Spinal cord (tissue), 10 donors: ENCODE measurements at places on chromosomes 7 and 10.

GRCh38 chr10:350981-351501 lies 215.8 kb downstream of the ZMYND11 start:
- no peak for DNase-seq

DNA sequence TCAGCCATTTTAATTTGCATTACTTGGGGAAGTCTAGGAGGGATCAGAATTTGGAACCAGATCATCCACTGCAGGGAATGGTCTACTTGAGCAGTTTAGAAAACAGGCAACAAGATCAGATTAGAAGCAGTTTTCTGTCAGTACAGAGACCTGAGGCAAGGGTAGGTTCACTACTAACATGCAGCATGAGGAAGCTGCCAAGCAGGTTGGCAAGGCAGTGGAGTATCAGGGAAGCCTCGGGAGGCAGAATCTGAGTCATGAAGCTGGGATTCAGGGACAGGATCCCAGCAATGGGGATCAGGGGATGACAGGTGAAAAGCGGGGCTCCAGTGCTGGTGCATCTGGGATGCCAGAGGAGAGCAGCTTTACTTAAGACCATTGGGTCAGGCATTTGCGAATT lies 28.1 kb downstream of the ENO4 start:
- DNase-seq: no peak

GRCh38 chr7:147658392-147658967 lies 932.1 kb upstream of the C7orf33 start:
- no peak for DNase-seq

DNA sequence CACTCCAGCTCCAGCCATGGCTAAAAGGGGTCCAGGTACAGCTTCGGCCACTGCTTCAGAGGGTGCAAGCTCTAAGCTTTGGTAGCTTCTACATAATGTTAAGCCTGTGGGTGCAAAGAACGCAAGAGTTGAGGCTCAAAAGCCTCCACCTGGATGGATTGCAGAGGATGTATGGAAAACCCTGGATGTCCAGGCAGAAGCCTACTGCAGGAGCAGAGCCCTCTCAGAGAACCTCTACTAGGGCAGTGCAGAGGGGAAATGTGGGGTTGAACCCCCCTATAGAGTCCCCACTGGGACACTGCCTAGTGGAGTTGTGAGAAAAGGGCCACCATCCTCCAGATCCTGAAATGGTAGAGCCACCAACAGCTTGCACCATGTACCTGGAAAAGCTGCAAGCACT lies 10.7 kb upstream of the RNF32 start:
- DNase-seq: no peak

GRCh38 chr10:94232711-94233383 lies 129.9 kb downstream of the NOC3L start:
- no peak for DNase-seq

DNA sequence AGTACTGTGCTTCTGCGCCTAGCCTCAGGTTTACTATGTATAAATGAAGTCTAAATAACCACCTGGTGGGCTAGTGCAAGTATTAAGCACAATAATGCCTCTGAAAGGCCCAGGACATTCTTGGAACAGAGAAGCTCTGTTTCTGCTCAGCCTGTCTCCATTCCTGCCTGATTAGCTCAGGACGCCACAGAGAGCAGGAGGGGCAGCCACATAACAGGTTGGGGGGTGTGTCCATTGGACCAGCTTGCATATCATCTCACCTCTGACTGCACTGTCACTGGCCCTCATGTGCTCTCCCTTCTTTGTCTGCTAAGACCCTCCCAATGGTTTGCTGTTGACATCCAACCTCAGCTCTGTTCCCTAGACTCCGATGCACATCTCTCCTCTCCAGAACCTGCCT lies 52.8 kb upstream of the IKZF1 start:
- DNase-seq: no peak

- no peak for DNase-seq
Observed at GRCh38 chr7:132404261-132404660, 172.0 kb downstream of the PLXNA4 start.

DNA sequence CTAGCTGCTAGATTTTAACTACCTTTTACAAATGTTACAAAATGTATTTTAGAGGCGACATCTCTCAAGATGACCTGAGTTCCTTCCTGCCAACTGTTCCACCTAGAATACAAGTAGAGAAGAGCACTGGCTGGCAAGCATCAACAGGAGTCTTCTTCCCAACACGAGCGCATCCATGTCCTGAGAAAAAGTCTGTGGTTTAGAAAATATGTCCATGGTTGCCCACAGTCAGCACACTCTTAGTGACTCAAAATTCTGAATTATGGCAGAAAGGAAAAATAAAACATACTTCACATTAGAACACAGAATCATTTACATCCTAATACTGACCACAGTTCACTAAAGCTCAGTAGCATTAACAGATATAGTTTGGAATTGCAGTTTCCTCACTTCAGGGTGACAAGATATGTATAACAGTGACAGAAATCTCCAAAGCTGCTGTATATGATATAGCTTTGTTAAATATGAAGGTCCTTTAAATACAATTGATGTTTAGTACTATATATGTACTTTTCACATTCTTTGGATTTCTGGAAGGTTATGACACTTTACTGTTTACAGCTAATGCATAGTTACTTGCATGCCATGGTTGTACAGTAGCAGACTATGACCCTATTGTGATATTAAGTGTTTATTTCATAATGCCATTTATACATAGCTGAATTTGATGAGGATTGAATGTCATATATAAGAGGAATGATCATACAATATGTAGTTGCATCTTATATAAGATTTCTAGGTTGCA lies 327.1 kb downstream of the GFRA1 start:
- no peak for DNase-seq

GRCh38 chr7:42453931-42454361 lies 216.9 kb upstream of the GLI3 start:
- peak; percentile 17 for DNase-seq

DNA sequence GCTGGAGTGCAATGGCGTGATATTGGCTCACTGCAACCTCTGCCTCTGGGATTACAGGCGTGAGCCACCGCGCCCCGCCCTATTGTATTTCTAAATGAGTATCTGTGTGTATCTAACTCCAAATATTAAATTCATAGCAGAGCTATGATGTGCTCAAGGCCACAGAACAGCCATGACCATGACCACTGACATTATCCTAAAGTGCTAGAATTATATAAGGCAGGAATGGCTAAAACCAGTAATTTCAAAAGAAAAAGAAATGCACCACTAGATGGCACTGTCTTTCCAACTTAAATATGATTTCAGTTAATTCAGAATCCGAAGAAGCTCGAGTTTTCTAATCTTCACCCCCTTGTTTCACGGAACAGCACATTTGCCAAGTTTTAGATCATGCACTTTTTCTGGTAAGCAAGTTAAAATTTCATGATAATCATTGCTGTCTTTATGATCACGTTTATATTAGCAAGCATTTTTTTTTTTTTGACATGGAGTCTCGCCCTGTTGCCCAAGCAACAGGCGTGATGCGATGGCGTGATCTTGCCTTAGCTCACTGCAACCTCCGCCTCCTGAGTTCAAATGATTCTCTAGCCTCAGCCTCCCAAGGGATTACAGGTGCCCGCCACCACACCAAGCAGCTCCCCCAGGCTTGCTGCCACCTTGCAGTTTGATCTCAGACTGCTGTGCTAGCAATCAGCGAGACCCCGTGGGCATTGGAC lies 65.3 kb downstream of the OR13A1 start:
- peak; percentile 26 for DNase-seq

GRCh38 chr7:47830015-47830414 lies 118.3 kb downstream of the PKD1L1 start:
- DNase-seq: no peak

DNA sequence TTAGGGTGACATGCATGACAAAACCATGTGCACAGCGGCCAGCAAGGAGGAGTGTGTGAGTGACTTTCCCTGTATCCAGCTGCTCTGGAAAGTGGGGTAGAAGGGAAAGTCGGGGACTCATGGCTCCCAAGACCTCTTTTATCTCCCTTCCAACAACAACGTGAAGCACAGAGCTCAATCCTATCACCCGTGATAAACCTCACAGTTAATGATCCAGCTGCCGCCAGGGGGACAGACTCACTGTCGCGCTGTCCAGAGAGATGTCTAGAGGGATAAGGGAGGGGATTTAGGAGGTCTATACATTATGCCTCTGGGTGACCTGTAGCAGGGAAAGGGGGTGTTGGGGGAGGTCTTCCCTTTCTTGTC lies 84.0 kb upstream of the SMNDC1 start:
- no peak for DNase-seq

- DNase-seq: no peak
Observed at GRCh38 chr7:91264924-91265681, 870 bp downstream of the FZD1 start.

- no peak for DNase-seq
Observed at GRCh38 chr10:88152728-88153133, 289.3 kb downstream of the PTEN start.

- no peak for DNase-seq
Observed at GRCh38 chr7:141200191-141201108, 126.6 kb downstream of the TMEM178B start.

- DNase-seq: no peak
Observed at GRCh38 chr7:135755351-135755753, 6.7 kb upstream of the FAM180A start.

DNA sequence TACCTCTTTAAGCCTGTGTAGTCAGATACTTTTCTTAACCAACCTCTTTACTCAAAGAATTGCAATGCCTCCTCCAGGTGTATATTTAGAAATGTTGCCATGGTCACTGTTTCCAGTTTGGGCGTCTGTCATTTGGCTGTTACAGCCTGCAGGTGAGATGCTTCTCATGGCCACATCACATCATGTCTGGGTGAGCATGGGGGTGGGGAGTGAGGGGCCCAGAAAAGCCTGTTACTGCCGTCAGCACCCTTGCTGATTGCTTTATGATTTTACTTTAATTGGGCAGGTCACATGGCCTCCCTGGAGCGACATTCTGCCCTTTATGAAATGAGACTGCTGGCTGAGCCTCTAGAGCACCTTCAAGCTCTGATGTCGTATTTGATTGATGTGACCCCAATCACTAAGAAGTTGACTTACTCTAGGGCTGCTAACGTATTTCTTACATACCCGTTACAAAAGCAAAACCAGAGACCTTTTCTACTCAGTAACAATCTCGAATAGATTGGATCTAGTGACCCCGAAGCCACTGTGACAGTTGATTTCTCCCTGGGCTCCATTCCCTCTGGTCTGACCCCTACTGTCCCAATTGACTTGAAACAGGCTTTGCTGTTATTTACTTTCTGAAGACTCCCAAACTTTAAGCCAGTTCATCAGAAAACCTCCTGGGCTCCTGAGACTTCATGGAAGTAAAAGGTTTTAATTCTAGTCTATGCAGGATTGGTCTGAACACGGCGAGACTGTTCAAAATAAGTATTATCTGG lies 60.7 kb downstream of the OTUD1 start:
- no peak for DNase-seq

GRCh38 chr10:101386659-101387259 lies 32.8 kb downstream of the BTRC start:
- no peak for DNase-seq

DNA sequence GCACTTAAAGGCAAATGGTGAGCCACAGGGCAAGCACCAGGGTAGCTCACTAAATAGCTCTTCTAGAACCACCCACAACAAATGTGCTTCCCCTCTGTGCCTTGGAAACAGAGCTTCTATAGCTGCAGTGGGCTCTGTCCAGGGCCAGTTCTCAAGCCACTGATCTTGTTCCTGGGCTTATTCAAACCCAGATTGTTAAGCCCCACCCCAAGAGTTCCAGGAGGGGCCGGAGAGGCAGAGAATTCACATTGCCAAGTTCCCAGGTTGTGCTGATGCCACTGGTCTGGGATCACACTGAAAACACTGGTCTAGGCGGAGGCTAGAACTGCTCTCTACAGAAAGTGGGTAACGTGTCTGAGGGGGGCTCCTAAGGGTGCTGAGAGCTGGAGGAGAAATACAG lies 15.4 kb upstream of the KDM7A start:
- no peak for DNase-seq

GRCh38 chr7:68441645-68442044 lies 1156.6 kb upstream of the AUTS2 start:
- no peak for DNase-seq

GRCh38 chr7:1705856-1706255 lies 35.8 kb downstream of the ELFN1 start:
- DNase-seq: no peak

DNA sequence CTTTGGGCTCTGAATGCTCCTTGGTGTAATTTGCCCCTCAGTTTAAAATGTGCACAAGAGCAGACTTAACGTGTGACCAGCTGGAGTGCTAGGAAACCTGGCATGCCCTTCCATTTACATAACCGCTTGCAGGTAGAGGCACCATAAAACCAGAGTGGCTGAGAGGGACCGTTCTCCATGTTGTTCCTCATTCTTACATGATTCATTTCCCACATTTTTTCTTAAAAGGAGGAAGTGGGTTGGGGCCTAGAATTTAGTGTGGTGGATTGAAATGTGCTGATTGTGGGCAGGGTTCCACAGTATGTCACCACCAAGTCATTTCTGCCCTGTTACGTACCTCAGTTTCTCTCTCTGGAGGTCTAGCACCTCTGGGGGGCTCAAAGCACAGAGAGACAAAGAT lies 375.8 kb upstream of the VSTM2A start:
- DNase-seq: no peak

DNA sequence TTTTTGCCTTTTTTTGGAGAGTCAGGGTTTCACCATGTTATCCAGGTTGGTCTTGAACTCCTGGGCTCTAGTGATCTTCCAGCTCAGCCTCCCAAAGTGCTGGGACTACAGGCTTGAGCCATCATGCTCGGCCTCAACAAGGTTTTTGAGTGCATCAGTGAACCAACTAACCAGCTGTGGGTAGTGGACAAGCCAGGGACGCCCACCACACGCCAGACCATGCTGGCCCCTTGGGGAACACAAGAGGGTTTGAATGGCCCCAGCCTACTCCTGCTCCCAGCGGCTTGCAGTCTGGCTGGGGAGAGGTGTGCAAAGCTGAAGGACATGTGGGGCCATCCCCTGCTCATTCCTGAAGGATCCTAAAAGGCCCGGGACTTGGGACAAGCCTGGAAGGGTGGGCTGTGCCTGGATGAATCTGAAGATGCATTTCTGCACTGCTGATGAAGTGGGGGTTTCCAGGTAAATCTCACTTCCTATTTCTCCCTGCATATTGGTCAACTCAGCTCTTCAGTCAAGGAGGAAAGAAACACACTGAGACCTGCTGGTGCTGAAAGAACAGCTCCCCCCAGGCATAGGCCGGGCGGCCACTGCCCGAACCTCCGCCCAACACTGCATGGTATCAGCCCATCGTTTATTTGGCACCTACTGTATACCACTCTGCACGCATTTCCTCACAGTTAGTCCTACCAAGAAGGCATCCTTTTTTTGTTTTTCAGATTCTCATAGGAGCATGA lies 6.9 kb downstream of the MMD2 start:
- no peak for DNase-seq

- DNase-seq: no peak
Observed at GRCh38 chr7:27176524-27176845, 2.4 kb upstream of the HOXA10 start.

- no peak for DNase-seq
Observed at GRCh38 chr10:133457100-133457841, 3.5 kb downstream of the SCART1 start.
